Activated T-cell treated with anti-CD3 and anti-CD28 coated beads, Interleukin-2, amount 50 U/mL, for 48 hours (primary cell): ENCODE measurements at places on chromosomes 2 and 18.

GRCh38 chr2:142286618-142287017, 155.8 kb upstream of the LRP1B start:
- DNase-seq: no peak

GRCh38 chr2:158719403-158719802, 75.7 kb upstream of the DAPL1 start:
- DNase-seq: no peak

- no peak for DNase-seq
These were observed 182.1 kb downstream of the NOL4 start for GRCh38 chr18:34042423-34043146.

DNA sequence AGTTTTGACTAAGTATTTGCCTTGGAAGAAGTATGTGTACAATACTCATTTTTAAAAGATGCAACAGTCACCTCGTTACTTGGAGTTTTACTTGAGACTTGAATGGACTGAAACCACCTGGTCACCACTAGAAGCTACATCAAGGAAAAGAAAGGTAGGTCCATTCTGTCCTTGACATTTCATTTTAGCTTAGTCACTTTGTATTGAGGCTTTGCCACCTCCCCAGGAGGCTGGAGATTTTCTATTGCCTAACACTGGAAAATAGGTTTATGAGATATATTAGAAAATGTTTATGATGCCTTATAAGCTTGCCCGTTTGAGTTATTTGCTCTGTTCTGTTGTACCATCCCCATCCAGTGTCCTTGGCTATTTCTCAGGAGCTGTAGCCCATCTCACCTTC, 107.9 kb upstream of the ETAA1 start:
- no peak for DNase-seq
